ENCODE measurements at places on chromosomes 1 and 21.

DNA sequence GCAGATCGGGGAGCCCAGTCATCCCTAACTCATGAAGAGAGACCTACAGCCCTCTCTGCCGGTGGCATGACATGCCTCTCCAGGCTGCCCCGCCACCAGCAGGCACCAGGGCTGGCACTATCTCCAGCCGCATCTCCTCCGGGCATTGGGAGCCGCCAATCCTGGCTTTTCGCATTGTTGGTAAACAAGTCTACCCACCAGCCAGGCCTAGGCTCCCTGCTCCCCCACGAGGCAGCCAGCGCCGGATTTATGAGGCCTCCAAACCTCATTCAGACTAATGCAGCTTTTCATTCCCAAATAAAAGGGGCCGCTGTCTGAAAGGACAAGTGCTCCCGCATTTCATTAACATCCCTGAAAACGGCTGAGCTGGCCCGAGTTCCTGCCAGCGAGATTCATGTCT lies 3.4 kb upstream of the GRIK3 start:
- no peak for DNase-seq

GRCh38 chr1:246012341-246012740 lies 494.7 kb downstream of the SMYD3 start:
- DNase-seq: peak; percentile 56

DNA sequence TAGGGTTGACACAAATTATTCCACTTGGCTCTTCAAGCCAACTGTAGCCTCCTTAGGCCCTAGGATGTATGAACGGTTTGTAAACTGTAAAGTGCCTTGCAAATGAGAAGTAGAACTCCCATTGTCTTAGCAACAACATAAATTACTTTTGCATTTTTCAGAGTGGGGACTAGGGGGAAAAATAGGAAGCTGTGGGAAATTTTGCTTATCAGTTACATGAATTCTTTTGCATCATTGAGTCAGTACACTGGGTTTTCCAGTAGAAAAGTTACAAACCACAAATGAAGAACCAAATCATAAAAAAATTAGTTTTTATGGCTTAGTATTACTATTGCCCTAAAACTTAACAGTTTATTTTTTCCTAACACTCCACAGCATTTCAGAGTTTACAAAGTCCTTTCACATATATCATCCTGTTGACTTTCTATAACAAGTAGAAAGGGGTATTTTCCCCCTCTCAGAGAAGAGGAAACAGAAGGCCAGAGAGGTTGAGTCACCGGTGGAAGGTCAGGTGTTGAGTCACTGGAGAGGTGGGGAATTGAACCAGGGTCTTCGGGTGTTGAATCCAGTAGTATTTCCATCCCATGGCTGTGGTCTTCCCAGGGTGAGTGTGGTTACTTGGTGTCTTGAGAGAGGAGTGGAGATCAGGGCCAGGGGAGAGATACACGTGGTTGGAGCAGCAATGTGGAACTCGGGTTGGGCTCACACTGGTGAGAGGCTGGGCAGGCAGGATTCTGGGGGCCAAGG lies 71.9 kb upstream of the USP24 start:
- DNase-seq: no peak

- peak; percentile 79 for DNase-seq
Observed at GRCh38 chr1:24364975-24365678, 46.0 kb downstream of the GRHL3 start.

DNA sequence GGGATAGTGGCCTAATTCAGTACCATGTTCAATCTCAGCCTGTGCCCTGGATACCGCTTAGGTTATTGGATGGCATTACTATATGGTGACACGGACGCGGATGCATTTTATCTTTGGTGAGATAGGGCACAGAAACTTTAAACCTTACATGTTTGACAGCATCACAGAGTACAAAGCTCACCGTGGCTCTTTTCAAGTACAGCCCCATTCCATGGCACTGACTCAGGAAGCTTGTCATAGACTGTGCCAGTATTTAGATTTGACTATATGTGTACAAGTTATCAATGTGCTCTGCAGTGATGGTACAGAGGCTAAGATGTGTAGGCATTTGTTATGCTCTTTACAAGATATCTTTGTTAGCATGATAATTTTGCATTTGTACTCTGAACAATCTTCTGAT lies 169.0 kb downstream of the RYR2 start:
- DNase-seq: no peak

DNA sequence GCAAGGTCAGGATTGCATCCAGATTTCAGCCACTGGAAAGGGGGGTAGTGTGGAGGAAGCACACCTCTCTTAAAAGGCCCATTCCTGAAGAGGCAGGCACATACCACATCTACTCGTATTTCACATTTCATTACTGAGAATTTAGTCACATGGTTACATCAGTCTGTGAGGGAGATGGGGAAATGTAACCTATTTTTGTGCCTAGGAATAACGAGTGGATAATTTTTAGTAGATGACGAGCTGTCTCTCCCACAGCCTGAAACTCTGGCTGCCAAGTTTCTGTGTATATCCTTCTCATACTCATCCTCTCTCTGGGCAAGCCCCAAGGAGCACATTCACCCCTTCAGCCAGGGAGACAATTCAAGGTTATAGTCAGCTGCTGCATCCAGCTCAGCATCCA lies 10.3 kb upstream of the C21orf91 start:
- no peak for DNase-seq

GRCh38 chr1:11690397-11691301 lies 861 bp upstream of the DRAXIN start:
- no peak for DNase-seq

DNA sequence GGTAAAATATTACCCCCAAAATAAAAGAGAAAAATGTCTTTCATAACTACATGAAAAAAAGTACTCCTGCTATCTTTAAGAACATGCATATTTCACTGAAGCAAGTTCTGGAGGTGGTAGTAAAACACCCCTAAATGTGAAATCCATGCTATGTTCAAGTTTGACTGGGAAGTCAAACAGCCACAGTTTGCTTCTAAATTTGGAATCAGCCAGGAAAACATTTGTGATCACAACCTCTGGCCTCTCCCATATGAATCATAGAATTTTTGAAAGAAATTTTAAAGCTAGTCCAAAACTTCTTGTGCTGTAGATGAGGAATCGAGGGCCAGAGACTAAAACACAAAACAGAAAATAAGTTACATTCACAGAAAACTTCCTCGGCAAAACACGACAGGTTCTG lies 6.6 kb downstream of the SORT1 start:
- no peak for DNase-seq

GRCh38 chr1:26358411-26359384 lies 4.8 kb upstream of the CRYBG2 start:
- DNase-seq: no peak

GRCh38 chr21:21898801-21899200 lies 900.6 kb downstream of the NCAM2 start:
- no peak for DNase-seq

DNA sequence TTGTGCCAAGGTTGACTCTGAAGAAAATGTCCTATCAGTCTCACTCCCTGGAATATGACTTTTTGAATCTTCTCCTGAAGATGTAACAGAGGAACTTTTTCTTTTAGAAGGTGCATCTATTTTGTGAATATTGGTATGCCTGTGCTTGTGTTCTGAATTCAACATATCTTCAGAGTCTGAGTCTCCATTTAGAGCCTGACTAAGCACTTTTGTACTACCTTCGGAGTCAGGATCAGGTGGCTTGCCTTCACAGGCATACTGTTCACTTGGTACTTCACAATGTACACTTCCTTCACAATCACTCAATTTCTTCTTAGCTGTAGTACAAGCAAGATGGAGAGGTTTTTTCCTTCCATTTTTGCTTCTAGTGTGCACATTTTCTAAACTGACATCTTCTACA lies 13.6 kb upstream of the PSMG1 start:
- no peak for DNase-seq

DNA sequence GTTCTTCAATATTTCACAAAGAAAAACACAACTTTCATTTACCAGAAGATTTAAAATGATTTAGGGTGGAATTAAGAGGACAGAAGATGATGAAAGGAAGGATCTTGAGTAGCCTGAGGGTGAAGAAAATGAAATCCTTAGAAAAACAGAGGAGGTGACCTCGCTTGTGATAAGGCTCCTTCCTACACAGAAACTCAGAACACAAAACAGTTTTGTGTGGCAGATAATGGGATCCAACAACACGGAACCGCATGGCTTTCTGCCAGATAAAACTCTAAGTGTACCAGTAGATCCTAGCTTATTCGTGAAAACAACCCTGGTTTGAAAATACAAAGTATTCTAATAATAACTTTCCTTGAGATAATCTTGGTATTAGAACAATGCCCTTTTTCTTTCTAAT lies 74.0 kb upstream of the EXO1 start:
- no peak for DNase-seq

DNA sequence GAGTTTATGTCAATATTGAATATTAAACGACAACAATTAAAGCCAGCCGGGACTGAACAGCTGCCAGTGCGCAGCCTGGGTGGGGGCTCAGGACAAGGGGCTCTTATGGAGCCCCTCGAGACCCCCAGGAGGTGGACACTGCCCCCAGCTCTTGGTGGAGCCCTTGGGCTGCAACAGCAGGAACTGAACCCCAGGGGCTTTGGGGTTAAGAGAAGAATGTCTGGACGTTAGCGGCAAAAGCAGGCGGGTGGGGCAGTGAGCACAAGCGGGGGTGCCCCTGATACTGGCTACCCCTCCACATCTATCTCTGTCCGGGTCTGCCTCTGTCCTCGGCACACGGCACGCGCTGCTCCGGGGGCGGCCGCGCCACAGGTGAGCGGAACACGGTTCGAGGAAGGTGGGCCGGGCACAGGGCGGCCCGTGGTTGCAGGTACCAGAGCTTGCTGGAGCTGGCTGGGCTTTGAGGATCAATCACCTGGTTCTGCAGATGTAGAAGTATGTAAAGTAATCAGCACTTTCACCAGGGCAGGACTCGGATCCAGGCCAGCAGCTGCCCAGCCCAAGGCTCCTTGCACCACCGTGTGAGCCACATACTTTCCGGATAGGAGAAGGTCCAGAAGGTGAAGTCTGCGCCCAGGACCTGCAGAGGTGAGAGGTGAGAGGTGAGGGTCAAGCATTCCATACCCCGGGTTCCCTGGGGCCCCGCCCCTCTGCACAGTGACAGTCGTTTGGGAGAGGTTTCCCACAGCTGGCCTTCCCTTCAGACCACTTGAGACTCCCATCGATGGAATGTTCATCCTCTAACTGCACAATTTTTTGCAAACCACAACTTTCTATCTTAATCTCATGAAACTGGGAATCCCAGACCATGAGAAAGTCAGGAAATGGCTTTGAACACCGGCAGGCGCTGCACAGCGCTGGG lies 12.4 kb upstream of the POFUT2 start:
- no peak for DNase-seq

DNA sequence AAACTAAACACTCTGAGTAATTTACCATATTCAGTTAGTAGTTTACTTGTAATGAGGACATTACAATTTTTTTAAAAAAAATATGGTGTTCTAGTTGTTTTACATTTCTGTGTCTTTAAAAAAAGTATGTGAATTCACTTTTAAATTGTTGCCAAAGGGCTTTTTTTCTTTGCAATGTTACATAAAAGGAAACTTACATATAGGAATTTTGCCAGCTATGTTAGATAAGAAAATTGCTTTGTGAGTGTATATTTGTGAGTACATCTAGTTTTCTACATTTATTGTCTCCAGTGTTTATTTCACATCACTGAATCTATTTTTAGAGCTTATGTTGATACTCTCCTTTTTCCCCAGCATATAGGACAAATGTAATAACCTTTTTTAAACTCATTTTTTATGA lies 206.8 kb downstream of the GPR52 start:
- DNase-seq: no peak

GRCh38 chr1:151966061-151966460 lies 27.6 kb downstream of the S100A10 start:
- no peak for DNase-seq

DNA sequence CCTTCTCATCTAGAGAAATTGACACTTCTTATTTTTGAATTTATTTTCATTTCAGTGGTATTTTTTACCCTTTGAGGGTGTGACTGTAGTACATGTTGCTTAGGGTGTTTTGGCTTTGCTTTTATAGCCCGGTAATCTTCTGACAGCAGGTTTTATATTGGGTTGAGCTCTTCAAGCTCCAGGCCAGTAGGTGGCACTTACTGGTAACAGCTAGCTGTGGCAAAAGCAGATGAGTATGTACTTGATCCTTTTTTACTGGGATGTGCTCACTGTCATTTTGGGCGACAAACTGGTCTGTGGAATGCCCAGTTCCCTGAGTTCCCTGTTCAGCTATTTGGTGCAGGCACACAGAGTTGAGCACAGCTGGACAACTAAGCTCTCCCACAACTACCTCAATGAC lies 916.2 kb upstream of the B3GALT2 start:
- DNase-seq: no peak

DNA sequence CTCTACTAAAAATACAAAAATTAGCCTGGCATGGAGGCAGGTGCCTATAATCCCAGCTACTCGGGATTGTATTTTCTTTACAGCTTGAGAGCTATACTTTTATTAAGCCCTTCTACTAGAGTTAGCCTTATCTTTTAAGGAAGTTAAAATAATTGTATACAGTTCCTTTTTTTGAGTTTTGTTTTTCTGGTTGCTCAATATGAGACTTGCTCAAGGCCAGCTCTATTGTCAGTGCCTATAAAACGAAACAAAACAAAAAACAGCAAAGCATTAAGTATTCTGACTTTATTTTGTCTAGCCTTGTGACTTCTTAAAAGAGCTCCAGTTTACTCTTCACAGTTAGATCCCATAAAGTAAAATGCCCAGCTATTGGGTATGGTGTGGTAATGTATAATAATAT lies 17.2 kb downstream of the PKN2 start:
- DNase-seq: peak; percentile 17

DNA sequence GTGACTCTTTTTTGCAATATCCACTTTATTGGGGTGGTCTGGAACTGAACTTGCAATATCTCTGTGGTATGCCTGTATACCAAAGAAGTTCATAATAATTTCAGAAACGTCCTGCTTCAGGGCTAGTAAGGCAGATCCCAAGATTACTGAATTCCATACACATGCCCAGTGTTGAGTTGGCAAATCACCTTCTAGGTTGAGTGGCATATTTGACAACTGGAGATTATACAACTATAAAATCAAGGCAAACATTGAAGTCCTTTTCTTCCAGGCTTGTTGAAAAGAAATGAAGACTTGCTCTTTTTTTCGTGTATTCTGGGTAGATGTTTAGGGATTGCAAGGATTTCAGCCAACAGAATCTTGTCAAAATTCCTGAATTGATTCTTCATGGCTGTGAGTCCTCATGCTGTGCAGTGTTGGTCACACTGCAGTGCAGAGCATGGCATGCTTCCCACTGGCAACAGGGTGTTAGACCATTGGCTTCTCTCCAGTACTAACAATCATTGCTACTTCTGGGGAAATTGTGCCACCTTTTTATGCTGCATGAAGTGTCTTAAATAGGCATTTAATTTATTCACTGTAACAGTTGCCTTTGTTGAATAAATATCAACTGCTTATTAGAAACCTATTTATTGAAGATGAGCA lies 367.1 kb upstream of the ADGRL4 start:
- DNase-seq: no peak

DNA sequence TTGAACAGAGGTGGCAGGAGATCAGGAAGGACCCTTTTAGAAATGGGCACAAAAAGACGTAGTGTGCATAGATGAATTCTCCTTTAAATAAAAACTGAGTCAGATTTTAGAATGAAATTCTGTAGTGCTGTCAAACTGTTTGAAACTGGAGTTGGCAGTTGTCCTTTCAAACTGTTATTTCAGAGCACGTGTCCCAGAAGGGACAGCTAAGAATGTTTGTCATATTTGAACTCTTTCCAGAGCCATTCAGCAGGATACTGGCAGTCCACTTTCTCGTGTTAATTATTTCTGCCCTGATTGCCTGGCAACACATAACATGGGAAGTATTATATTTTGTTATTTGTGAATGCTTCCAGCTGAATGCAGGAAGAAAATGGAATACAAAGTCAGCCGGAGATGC lies 212.3 kb upstream of the DPYD start:
- no peak for DNase-seq

Data from GM13977 (cell line).